ENCODE measurements at places on chromosomes 7 and 10.
A peak's percentile ranks its signal among the peaks of the same experiment; 100 is the strongest.

- no peak for DNase-seq
Measured at GRCh38 chr7:159031750-159032149, 112.9 kb downstream of the VIPR2 start.

DNA sequence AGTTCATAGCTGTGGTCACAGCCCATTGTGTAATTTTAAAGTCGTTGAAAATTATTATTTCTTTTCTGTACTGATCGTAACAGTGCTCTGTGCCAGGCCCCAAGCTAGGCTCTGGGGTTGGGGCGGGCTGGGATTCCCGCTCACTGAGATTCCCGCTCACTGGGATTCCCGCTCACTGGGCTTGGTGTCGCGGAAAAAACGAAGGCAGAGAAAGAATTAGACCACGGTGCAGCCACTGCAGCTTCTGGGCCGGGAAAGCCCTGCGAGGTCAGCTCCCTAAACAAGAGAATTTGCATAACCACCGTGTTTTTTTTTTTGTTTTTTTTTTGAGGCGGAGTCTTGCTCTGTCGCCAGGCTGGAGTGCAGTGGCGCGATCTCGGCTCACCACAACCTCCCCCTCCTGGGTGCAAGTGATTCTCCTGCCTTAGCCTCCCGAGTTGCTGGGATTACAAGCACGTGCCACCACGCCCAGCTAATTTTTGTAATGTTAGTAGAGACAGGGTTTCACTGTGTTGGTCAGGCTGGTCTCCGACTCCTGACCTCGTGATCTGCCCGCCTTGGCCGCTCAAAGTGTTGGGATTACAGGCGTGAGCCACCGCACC lies 31.2 kb downstream of the FOXK1 start:
- no peak for DNase-seq

GRCh38 chr7:24462117-24462516 lies 111.1 kb upstream of the PALS2 start:
- DNase-seq = no peak

DNA sequence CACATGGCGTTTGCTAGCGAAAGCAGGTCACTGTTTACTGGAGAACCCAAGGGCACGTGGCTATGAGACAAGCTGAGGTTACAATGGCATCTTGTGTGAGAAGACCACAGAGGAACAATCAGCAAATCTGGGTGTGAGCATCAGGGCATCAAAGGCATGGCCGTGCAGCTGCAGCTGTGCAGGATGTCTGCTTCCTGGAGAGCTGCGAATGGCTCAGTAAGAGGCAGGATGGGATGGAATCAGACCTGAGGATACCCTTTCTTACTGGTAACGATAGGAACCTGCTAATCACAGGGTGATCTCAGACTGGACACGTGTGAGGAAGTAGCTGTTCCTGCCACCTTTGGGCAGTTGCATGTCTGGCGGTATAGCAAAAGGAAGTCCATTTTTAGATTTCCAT lies 119.5 kb downstream of the RNF216 start:
- DNase-seq = peak; percentile 77

- DNase-seq = no peak
Measured at GRCh38 chr10:69359148-69359547, 57.6 kb downstream of the TACR2 start.

- no peak for DNase-seq
Measured at GRCh38 chr7:104841798-104842197, 172.2 kb upstream of the KMT2E start.

GRCh38 chr7:95772298-95772770 lies at the start of gene DYNC1I1:
Gene DYNC1I1, plus strand, starts transcription at chr7:95772554. Its CDS starts 32,176 bp downstream, at chr7:95804730.
- peak; percentile 54 for DNase-seq

DNA sequence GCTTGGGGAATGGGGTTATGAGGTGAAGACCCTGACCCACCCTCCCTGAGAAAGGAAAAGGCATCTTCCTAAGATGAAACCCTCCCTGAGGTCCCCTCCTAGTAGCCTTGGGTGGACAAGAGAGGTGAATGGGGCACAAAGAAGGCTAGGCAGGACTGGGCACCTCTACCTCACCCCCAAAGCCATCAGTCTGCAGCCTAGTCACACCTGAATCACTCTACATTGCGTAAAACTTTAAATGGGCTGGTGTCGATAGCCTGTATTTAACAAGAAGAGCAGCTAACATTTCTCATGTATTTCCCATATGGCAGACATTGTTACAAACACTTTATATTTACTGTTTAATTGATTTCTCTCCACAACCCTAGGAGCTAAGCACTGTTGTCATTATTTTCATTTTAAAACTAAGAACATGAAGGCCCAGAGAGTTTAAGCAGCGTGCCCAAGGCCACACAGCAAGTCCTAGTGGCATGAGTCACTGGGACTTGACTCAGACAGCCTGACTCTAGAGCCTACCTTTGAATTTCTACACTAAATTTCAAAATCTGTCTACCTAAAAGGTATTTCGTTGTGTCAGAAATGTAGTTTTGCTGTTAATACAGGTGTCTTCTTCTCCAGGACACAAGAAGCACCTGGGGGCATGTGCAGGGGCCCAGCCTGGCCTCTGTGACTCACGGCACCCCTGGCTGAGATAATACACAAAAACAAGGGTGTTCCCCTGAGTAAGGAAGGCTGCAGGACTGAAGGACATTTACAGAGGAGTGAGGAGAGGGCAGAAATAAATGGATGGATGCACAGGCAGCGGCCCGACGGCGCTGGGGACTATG lies 3.4 kb downstream of the AOC1 start:
- no peak for DNase-seq

GRCh38 chr7:106326594-106327537 lies 42.1 kb upstream of the NAMPT start:
- no peak for DNase-seq

DNA sequence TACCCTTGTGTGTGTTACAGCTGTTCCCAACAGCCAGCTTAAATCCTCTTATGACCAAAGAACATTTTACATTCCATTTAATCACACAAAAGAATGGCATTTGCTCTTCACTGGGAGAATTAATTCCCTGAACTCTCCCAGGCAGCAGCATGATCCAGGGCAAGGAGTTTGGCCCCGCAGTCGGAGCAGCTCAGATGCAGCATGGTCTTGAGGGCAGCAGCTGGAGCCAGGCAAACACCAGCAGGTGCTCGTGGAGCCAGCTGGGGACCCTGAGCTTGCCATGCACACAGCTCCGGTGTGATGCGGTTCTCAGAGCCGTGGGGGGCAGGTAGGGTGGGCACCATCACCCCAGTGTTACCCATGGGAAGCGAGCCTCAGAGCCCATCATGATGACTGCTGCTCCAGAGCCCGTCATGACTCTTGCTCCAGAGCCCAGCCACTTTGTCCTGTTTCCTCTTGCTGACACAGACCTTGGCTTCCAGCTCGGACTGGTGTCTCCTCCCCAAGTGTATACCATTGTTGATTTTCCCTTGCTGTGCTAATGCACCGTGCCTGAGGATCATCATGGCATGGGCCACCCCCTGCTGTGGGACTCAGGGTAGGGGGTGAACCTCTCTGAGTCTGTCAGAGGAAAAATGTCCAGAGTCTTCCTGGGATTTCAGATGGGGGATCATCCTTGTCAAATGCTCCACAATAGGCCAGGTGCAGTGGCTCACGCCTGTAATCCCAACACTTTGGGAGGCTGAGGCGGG lies 75.8 kb downstream of the ZRANB1 start:
- DNase-seq = no peak

DNA sequence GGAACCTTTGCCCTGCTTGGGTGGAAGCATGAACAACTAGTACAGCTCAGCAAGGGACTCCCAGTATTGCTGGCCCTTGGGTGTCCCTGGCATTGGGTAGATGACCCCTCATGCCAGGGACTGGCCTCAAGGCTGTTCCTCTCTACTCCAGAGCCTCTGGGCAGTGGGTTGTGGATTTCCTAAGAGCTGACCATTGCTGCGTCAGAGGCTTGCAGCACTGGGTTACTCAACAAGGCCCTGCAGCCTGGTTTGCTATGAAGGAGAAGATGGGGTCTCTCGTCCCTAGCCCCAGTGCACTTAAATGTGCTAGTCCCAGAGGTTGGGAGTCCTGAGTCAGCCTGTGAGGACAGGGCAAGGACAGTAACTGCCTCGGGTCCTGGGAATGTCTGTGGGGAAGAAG lies 2.5 kb downstream of the VSIR start:
- DNase-seq = no peak

GRCh38 chr7:2990949-2991470 lies 52.7 kb downstream of the CARD11 start:
- no peak for DNase-seq

- no peak for DNase-seq
Measured at GRCh38 chr7:77917500-77918262, 119.1 kb downstream of the PHTF2 start.

- DNase-seq = no peak
Measured at GRCh38 chr10:73648975-73649829, 6.6 kb downstream of the SYNPO2L start.

- no peak for DNase-seq
Measured at GRCh38 chr7:123748171-123748733, 551 bp downstream of the WASL start.

GRCh38 chr10:15369256-15370211 lies 1.6 kb downstream of the FAM171A1 start:
- peak; percentile 23 for DNase-seq

- DNase-seq = no peak
Measured at GRCh38 chr10:43084812-43085211, 7.9 kb downstream of the RET start.

DNA sequence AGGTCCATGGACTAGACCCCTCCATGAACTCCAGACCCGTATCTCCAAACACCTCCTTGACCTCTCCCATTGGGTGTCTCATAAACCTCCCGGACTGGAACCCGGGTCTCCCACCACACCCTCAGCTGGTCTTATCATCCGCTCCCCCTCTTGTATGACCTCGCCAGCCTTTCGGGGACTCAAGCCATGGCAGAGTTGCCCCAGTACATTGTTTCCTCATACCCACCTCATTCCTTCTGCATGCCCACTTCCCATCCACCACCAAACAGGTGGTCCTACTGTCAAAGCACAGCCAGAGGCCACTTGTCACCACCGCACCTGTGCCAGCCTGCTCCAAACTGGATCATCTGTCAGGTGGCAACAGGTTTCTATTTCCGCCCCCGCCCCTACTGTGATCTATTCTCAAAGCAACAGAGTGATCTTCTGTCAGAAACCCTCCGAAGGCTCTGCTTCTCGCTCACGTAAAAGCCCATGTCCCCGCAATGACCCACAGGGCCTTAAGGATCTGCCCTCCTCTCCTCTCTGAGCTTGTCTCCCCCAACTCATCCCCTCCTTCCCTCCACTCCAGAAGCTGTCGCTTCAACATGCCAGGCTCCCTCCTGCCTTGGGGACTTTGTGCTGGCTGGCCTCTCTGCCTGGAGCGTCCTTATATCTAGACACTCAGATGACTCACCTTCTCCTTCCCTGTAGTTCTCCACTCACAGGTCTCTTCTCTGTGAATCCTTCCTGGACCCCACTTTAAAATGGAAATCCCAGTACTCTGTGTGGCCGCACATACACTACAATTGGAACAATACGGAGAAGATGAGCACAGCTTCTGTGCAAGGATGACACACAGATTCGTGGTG lies 22.8 kb upstream of the PRKAG2 start:
- DNase-seq = no peak

DNA sequence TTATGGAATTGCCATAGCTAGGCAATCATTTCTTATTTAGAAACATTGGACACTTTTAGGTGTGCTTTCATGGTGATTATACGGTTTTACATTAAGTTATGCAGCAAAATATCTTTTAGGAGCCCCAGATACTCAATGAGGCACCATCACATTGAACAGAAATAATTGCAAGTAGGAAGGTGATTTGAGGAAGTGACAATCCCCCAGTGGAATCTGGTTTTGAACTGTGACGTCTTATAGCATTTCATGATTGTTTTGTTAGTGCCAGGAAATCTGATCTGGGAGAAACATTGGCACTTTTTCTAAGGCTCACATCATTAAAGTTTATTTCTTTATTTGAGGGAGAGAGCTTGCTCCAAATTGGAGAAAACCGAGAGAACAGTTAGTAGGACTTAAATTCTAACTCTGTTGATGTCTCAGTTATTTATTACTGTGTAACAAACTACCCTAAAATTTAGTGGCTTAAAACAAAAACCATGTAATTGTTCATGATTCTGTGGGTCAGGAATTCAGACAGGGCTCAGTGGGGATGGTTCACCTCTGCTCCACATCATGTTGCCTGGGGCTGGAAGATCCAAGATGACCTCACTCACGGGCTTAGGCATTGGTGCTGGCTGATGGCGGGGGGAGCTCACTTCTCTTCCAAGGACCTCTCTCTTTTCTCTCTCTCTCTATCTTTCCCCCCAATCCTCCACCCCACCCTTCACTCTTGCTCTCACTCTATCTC lies 78.2 kb upstream of the STEAP1B start:
- DNase-seq = no peak

GRCh38 chr7:31271641-31272405 lies 68.7 kb downstream of the NEUROD6 start:
- no peak for DNase-seq

- DNase-seq = peak; percentile 29
Measured at GRCh38 chr7:21253740-21254687, 173.9 kb upstream of the SP4 start.

DNA sequence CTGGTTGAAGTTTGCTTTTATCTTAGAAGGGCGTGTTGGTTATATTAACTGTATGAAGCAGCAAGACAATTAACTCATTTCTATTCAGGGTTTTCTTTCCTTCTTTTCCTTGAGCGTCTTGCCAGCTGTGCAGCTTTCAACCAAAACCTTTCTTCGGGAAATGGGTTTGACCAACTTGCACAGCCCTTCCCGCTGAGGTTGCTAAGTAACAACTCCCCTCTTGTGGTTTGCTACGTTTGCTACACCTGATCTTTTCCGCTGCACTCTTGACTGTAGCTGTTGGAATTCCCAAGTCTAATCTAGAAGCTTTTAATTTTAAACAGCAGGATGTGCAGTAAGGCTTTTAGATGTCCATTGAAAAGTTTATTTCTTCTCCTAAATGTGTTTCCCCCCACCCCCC lies 116.9 kb downstream of the CDCA7L start:
- DNase-seq = no peak

DNA sequence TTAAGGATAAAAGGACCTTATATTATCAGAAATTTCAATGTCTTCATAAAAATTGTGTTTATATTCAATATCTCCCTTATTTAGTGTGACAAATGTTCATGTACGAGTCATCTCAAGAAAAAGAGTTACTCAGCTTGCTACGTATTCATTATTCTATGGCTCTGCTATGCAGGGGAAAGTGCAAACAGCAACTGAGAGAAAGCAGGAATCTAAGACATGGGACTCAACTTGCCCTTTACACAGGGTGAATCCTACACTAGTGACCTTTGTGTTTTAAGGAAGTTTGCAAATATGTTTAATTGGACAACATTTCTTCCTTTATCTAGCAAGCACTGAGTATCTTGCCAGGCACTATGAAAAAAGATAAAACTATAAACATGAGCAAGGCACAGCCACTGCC lies 104.7 kb downstream of the NPSR1 start:
- DNase-seq = no peak

GRCh38 chr7:104093127-104093526 lies 103.7 kb upstream of the RELN start:
- no peak for DNase-seq

- no peak for DNase-seq
Measured at GRCh38 chr10:7314170-7314569, 96.7 kb downstream of the SFMBT2 start.

GRCh38 chr7:94706996-94707740 lies 51.2 kb upstream of the SGCE start:
- no peak for DNase-seq

- no peak for DNase-seq
Measured at GRCh38 chr7:81525841-81526240, 244.0 kb downstream of the HGF start.
